ENCODE measurements at places on chromosomes 13 and 19.

- DNase-seq, result no peak
Observed at GRCh38 chr13:102774591-102775520, 1.3 kb upstream of the TEX30 start.

- DNase-seq, result peak; percentile 76
Observed at GRCh38 chr19:47013041-47013517, 6.6 kb upstream of the NPAS1 start.

- DNase-seq, result no peak
Observed at GRCh38 chr13:109628251-109628699, 158.1 kb downstream of the IRS2 start.

GRCh38 chr13:99690426-99691174, 189.3 kb downstream of the TM9SF2 start:
- DNase-seq, result no peak

DNA sequence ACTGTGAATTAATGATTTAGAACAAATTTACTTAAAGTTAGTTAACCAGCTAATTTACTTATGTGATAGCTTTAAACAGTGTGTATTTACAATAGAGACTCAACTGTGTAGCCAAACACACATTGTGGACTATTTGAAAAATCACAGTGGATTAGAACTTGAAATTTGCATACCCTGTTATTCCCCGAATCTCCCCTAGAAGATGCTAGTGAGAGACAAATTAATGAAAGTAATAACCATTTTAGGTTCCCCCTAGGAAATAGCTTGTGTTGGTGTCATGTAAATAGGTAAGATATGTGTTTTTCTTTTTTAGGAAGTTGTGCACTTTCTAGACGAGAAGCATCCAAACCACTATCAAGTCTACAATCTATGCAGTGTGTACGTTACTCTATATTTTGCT, 98.5 kb downstream of the C1QTNF9 start:
- peak; percentile 2 for DNase-seq

- DNase-seq, result no peak
Observed at GRCh38 chr13:35552172-35552844, 75.8 kb upstream of the MAB21L1 start.

GRCh38 chr19:2026770-2027169, 11.3 kb upstream of the BTBD2 start:
- DNase-seq, result no peak

DNA sequence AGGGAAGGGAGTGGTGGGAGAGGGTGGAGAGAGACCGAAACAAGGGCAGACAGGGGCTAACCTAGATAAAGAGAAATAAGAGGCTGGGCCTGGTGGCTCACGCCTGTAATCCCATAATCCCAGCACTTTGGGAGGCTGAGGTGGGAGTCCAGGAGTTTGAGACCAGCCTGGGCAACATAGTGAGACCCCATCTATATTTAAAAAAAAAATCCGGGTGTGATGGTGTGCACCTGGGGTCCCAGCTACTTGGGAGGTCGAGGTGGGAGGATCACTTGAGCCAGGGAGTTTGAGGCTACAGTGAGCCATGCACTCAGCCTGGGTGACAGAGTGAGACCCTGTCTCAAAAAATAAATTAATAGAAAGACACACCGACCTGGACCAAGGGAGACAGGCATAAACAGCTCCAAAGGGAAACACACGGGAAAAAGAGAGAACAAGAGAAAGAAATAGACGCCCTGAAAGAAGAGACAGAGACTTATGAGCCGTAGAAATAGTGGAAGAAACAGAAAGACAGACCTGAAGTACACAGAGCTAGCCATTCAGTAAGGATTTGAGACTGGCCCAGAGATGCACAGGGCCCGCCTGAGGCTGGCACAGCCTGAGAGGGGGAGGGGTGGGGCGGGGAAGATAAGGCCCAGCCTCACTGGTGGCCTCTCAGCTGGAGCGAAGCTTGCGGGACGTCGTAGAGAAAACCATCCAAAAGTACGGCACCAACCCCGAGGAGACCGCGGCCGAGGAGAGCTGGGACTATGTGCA, 2.2 kb downstream of the CD37 start:
- DNase-seq, result no peak

DNA sequence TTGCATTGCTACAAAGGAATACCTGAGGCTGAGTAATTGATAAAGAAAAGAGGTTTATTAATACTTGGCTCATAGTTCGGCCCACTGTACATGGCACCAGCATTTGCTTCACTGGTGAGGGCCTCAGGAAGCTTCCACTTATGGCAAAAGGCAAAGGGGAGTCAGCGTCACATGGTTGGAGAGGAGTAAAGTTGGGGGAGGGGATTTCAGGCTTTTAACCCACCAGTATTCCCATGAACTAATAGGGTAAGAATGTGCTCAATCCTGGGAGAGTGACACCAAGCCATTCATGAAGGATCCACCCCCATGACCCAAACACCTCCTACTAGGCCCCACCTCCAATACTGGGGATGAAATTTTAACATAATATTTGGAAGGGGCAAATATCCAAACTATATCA, 82.5 kb upstream of the MYCBP2 start:
- no peak for DNase-seq

GRCh38 chr19:6069268-6069791, 41.0 kb downstream of the RFX2 start:
- no peak for DNase-seq

DNA sequence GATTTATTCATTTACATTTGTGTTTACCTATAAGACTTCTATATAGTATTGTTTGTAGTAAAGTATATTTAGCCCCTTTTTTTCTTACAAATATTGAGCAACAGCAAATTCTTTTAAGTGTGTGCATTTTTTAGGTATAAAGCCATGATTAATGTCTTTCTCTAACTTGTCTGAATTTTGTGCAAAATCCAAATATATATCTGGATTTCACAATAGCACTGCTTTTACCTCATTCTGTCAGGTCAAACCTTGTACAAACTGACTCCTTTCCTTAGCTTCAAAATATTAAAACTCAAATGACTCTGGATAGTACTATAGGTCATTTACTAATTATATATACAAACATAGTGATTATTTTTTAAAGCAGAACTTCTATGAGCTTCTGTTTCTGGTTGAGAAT, 563.0 kb upstream of the SPRY2 start:
- DNase-seq, result no peak

DNA sequence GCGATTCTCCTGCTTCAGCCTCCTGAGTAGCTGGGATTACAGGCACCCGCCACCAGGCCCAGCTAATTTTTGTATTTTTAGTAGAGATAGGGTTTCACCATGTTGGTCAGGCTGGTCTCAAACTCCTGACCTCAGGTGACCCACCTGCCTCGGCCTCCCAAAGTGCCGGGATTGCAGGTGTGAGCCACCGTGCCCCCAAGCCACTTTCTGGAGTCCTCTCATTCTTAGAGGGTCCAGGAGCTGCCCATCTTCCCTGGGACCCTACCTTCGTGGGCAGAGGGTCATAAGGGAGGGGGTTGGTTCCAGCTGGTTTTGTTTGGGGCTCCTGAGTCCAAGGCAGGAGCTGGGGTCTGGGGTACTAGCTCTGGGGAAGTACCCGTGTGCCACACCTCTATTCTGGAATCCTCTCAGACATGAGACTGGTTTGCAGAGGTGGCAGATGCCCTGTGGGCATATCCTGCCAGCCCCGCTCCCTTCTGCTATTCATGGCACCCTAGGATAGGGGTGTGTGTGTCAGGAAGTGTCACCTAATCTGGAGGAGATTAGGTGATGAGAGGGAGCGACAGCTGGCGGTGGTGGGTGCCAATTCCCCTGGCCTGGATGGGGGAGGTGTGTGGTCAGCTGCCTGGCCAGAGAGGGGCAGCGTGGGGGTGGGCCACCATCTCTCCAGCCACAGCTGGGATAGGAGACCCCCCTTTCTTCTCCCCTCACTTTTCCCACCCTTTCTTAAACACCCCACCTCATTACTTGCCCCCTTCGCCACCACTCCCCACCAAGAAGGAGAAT, 2.1 kb downstream of the PRMT1 start:
- no peak for DNase-seq

DNA sequence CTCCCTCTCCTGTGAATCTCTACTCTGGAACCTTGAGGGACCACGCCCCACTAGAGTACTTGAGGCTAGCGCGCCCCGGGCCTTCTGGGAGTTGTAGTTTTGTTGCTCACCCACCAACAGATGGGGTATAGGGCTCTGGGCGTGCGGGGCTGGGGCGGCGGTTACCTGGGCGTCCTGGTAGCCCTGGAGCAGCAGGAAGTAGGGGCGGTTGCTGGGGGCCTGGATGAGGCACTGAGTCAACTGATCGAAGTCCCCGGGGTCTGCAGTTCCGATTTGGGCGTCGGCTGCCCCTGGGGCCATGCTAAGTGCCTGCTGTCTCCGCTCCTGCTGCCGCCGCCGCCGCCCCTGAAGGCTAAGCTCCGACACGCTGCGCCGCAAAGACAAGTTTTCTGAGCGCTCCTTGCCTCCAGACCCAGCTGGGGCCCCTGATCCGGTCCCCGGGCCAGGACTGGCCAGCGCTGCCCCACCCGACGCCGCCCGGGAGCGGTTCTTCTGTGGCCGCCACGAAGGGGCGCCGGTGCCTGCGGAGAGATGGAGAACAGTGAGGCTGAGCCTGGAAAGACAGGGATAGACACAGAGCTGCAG, 5.3 kb downstream of the RASIP1 start:
- no peak for DNase-seq
